ENCODE measurements at places on chromosomes 1 and 21. TPM values are rescaled to one million over a fixed set of nuclear protein-coding genes. Genes with fewer than 3 reads are reported as not detected.

DNA sequence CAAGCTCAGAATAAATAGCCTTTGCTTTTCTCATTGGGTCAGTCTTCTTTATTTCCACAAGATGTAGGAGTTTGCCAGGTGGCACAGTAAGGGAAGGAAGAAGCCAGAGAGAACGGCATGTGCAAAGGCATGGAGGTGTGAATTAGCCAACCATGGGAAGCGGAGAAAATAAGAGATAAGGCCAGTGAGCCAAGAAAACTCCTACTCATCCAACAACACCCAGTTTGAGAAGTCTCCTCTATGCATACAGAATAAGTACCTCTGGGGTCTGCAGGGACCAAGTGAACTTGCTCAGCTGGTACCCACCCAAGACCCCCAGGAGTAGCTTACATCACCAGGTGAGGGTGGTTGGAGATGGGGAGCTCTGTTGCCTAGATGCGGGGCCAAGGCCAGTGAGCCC is 66.7 kb downstream of the TAS1R2 start:
- no peak for DNase-seq

GRCh38 chr21:40294345-40294744 is 427.1 kb downstream of the PCP4 start:
- DNase-seq = no peak

- no peak for DNase-seq
Observed at GRCh38 chr1:175427625-175428024, 235.0 kb upstream of the KIAA0040 start.

GRCh38 chr21:43031121-43031619 is 44.5 kb downstream of the CBS start:
- DNase-seq = no peak

DNA sequence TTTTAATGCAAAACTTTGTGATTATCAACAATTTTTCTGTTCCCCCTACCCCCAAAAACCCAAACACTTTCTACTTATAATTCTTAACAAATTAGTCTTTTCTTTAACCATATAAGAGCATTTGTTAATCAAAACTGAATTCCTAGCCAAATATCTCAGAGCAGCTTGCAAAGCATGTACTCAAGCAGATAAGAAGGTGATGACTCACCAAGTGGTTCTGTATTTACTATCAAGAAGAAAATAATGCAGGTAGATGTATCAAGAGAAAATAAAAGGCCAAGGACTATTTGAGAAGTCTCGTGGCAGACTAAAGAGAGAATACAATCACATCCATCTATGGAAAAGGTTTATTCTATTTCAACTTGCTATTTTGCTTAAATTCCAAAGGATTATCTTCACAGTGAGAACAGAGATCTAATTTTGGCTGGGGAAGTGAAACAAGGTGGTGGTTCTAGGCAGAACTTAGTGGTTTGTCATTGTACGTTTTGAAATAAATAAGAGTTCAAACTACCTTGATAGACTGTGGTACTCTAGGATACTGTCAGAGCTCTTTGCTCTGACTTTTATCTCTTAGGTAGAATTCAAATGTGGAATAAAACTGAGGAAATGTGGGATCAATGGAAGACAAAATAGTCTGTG is 94.7 kb upstream of the NRIP1 start:
- DNase-seq = no peak

DNA sequence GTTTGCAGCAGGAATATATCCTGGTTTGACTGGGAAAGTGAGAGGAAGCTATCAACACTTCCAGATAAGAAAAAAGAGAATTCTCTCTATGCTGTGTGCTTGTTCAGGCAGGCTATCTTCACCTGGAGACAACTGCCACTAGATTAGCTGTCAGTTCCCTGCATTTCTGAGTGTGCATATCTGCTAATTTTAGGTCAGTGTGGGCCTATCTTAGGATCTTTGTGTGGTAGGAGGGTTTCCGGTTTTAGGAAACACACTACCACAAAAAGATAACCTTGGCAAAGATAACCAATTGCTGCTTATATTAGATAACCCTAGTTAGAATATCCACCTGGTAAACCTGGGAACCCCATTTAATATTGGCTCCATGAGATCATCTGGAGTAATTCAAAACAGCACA is 22.5 kb upstream of the GBP5 start:
- DNase-seq = no peak

Gene ADORA3
- not detected for total RNA-seq
